Omental fat pad (tissue), 4 donors: ENCODE measurements at places on chromosomes 16 and 17.

DNA sequence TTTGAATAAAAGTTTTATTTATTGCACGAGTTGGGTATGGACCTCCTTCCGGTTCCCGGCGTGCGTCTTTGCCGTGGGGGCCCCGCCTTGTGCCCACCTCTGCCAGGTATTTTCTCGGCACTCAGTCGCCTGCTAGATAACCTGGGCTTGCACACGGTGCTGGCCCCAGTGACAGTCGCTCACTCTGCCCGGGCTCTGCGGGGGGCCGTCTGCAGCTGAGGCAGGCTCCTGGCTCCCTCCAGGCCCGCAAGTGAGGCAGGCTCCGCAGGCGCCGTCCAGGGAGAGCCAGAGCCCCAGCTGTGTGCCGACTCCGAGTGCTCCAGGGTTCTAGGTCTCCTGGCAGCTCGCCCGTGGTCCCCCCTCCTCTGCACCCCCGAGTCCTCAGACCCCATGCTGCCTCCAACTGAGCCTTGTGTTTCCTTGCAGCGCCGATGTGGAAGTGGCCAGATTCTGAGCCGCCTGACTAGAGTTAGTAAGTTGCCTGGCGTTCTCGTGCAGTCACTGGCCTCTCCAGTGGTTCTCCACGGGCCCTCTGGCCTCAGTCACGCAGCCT, 54.7 kb upstream of the PVALEF start:
- DNase-seq, result no peak

DNA sequence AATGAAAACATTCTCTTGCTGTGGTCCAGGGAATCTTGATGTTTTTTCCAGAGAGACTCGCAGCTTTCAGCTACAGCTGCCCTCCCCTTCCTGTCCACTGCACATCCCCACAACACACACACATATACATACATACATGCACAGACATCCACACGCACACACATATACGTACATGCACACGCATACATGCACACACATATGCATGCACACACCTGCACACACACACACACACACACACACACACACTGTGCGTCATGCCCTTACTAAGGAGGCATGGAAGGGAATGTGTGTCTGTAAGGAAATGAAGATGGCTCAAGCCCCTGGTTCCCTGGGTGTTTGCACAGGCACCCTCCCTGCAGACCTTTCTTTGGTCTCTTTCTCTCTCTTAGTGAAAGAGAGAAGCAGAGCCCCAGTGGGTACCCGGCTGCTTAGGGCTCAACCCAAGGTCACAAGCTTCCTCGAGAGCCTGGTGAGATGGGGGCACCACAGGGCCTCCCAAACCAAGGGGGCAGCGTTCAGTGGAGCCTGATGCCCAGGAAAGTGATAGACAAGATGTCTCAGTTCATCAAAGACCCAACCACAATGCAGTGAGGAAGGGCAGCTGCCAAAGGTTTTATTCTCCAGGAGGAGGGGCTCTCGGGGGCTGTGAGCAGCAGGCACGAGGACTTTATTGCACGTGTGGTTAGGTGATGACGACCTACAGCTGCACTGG, 33.3 kb downstream of the TNFRSF13B start:
- no peak for DNase-seq

DNA sequence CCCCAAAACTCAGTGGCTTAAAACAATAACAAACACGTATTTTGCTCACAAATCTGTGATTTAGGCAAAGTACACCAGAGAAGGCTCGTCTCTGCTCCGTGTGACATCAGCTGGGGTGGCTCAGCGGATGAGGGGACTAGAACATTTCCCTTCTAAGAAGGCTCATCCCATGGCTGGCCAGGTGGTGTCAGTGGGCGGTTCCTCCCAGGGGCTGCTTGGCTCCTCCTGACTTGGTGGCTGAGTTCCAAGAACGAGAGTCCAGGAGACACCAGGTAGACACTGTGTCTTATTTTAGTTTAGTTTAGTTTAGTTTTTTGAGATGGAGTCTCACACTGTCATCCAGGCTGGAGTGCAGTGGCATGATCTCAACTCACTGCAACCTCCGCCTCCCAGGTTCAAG, 5.6 kb upstream of the CHMP6 start:
- DNase-seq, result no peak

GRCh38 chr17:39231591-39232551, 6.1 kb upstream of the STAC2 start:
- DNase-seq, result no peak

- DNase-seq, result no peak
Measured at GRCh38 chr16:57906382-57907316, 64.3 kb downstream of the CNGB1 start.

- DNase-seq, result no peak
Measured at GRCh38 chr16:14202697-14203096, 131.6 kb downstream of the MRTFB start.

- DNase-seq, result no peak
Measured at GRCh38 chr17:28385037-28385400, 13.5 kb downstream of the SARM1 start.
